ENCODE measurements at places on chromosomes 3 and 15.

GRCh38 chr15:56813995-56814394, 80.7 kb upstream of the ZNF280D start:
- no peak for DNase-seq

- DNase-seq = no peak
Measured at GRCh38 chr3:118269537-118270125, 765.0 kb downstream of the IGSF11 start.

DNA sequence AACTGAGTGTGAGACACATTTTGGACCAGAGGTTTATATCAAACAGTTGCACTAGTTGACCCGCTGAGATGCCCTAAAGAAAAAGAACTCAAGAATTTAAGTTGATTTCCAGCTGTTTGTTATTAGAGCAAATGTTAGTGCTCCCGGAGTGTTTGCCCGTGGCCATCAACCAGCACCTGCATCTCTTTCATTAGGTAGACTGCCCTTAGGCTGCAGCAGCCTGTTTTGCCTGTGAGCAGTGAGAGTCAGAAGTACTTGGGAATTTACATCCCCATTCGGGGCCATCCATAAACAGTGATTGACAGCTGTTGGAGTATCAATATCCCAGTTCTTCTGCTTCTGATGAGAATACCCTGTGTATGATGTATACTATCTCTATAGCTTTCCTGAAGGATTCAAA, 492.6 kb downstream of the RBMS3 start:
- no peak for DNase-seq

- no peak for DNase-seq
Measured at GRCh38 chr15:58856086-58856485, 77.4 kb downstream of the SLTM start.

DNA sequence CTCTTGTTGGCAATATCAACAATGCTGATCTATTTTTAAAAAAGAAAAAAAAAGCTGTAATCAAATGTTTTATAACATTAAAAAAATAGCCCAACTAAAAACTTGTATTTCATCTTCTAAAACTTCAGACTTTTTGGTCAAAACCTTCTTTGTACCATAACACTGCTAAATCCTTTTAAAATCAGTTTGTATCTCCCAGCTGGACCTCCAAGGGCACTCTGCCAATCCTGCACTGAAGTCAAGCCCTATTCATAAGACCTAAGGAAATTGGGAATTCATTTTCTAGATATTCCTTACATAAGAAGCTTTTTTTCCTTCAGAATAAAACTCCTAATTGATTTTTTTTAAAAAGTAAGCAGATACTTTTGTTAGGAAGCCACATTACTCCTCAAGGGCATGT, 38.2 kb upstream of the HCLS1 start:
- DNase-seq = no peak

GRCh38 chr3:155497930-155498647, 204.6 kb upstream of the STRIT1 start:
- DNase-seq = no peak

DNA sequence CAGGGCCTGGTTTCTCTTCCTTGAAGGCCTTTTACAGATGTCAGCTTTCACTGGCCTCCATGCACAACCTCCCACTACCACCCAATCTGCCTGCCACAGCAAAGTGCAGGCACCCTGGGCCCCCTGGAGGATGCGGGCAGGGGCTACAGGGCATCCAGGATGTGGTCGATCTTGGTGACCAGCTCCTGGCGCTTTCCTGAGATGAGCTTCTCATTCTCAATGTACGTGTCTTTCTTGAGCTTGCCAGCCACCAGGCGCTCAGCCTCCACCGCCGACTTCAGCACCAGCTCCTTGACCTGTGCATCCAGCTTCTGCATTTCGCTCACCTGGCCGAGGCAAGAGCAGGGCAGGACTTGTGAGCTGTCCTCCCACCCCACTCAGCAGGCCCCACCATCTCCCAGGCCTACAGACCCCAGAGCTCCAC, 30.3 kb downstream of the RPN1 start:
- no peak for DNase-seq

- no peak for DNase-seq
Measured at GRCh38 chr3:157418104-157418503, 18.5 kb upstream of the PTX3 start.

- no peak for DNase-seq
Measured at GRCh38 chr3:159339131-159339530, 537.3 kb downstream of the MFSD1 start.

- DNase-seq = no peak
Measured at GRCh38 chr3:11476735-11477144, 167.0 kb downstream of the VGLL4 start.

DNA sequence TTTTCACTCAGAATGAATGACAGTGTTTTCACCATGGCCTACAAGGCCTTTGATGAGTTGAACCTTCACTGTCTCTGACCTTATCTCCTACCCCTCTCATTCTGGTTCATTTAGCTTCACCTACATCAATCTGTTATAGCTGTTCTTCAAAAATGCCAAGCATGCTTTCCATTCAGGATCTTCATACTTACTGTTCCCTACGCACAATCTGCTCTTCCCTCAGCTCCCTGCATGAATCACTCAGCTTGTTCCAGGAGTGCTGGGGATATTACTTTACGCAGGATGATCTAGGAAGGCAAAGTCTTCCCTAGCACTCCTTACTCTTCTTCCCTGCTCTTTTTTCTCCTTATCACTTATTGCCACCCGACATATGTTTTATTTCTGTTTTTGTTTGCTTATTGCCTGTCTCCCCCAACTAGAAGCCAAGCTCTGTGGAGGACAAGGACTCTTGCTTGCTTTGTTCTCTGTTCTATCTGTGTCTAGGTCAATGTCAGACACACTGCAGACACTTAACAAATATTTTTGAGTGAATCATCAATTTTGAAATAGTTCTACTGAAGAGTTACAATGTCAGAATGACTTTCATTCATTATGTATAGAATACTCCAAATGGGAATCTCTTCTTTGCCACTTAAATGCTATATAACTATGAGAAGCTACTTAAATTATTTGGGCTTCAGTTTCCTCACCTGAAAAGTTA, 238.3 kb upstream of the FEZF2 start:
- DNase-seq = no peak

DNA sequence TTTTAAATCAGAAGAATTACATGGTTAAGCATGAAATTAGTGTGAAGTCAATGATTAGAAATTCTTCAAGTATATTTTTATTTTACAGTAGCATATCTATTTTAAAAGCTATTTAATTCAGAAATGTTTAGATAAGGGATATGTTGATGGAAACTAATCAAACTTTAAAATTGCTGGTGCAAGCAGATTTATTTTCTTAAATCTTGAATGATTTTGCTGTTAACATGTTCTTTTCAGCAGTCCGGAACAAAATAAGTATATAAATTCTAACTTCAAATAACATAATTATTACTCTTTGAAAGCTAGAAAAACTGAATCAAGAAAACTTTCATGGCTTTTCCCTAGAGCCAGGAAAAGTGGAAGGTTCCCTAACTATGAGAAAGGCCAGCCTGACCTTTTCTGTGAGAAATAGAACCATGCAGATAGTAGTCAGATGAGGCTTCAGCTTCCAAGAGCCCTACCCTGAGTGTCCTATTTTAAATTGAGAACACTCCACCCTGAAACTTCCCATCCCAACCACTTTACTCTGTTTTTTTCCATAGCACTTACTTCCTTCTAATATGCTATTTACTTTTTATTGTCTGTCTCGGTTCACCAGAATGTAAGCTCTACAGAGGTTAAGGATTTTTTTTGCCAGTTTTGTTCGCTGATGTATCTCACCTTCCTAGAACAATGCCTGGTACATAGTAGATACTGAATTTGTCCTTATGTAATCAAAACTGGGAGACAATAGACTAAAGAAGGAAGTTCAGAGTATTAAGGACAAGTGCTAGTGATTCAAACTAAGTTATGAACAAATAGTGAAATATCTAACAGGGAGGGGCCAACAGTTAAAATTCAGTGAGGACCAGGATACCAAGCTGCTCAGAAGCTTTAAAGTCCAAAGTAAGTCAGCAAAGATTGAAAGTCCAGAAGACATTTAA, 66.8 kb downstream of the CD200R1L start:
- DNase-seq = no peak

DNA sequence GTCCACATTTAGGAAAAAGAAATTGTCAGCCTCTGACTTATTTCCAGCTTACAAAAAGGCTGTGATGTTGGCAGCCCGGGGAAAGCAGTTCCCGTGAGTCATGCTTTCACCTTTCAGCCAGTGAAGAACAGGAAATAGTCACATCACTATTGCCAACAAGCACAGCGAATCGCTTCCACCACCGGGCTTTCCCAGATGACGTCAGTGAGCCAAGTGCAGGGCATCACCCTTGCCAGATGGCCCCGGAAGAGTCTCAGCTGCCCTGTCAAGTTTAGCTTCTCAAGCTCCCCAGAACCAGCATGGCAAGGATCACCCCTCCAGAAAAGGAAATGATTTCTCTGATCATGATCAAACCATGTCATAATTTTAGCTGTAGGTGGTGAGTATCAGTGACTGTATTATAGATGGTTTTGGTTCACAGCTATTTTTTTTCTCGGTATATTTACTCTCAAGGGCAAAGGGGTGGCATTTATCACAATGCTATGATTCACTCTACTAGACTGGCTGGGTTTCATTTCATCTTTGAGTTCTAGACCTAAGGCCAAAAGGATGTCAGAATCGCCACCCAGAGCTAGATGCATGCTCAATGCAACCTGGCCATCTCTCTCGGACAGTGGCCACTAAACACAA, 32.9 kb downstream of the B3GNT5 start:
- DNase-seq = peak; percentile 18

DNA sequence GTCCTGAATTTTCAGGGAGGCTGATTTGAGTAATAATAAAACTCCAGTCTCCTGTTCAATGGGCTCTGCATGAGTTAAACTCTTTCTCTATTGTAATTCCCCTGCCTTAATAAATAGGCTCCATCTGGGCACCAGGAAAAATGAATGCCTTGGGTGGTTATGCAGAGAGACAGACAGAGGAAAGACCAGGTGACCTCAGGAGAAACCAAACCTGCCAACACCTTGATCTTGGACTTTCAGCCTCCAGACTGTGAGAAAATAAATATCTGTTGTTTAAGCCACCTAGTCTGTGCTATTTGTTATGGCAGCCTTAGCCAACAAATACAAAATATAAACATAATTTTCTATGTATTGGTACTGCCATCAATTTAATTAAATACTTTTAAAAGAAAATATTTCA, 64.8 kb upstream of the RAP2B start:
- DNase-seq = no peak

GRCh38 chr3:197027896-197028727, 1.5 kb downstream of the MELTF start:
- DNase-seq = no peak

Data from caudate nucleus (tissue), 63 donors.